G401 (cell line): ENCODE measurements at places on chromosomes 4 and X. TPM values are rescaled to one million over a fixed set of nuclear protein-coding genes. Genes with fewer than 3 reads are reported as not detected.

BMP3 gene
- not detected in 2 replicates for total RNA-seq

TMEM144 gene
- total RNA-seq = 4.1 and 9.8 TPM in 2 replicates

EGF gene
- not detected in 2 replicates for total RNA-seq

FAM241A gene
- total RNA-seq = 0.12 and 0.37 TPM in 2 replicates

DNA sequence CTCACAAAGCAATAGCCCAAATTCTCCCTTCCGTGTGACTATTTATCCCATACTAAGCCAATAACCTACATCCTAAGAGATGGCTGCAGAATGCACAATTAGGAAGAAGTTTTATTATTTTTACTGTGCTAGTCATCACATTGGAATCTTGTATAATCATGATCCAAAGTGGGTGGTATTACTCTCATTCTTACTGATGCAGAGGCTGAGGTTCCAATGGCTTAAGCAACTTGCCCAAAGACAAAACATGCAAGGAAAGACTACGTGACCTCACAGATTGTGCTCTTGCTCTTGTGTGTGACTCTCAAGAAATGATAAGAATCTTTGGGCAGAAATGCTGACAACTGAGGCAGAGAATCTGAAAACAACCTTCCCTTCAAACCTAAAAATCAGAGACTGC lies 212.2 kb downstream of the LDB2 start:
- no peak for DNase-seq

- peak; percentile 69 for DNase-seq
These were observed 102.9 kb upstream of the PAQR3 start for GRCh38 chr4:79042079-79042674.

DNA sequence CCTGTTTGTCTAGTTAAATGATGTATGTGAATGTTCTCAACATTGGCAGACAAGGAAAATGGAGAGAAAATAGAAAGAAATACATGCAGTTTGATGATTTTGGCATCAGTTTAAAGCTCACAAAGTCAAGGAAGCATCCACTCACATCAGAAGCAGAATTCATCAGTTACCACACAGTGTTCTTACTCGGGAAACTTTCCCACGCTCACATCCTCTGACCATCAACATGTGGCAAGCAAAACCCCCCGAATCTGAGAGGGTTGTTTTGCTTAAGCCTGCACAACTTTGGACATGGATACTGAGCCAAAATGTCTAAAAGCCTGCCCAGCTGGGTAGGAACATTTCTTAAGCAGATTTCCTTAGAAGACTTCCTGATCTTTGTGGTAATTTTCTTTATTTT lies 407.6 kb downstream of the ANKRD50 start:
- no peak for DNase-seq

- no peak for DNase-seq
These were observed 565.2 kb downstream of the PCDH18 start for GRCh38 chr4:136967069-136967468.

DNA sequence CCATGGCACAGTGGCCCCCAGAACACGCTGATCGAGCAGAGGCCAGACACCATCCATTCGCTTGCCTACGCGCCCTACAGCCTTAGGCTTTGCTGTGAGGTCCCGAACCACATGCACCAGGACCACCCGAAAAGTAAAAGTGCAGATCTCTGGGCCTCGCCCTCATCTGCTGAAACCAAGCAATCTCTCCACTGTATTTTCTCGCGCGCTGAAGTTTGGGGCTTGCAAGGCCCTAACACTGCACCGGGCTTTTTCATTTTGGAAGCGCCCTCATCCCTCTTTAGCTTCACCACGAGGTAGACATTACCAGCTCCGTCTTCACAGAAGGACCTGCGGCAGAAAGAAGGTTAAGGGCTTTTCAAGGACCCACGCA lies 21.2 kb downstream of the NKX3-2 start:
- DNase-seq = no peak

- peak; percentile 80 for DNase-seq
These were observed 177.0 kb downstream of the CAMK2D start for GRCh38 chr4:113584407-113585150.
